IPS DF 19.7 (cell line): ENCODE measurements at places on chromosomes 7 and 10.

GRCh38 chr7:42471573-42472174 is 234.7 kb upstream of the GLI3 start:
- DNase-seq: no peak

DNA sequence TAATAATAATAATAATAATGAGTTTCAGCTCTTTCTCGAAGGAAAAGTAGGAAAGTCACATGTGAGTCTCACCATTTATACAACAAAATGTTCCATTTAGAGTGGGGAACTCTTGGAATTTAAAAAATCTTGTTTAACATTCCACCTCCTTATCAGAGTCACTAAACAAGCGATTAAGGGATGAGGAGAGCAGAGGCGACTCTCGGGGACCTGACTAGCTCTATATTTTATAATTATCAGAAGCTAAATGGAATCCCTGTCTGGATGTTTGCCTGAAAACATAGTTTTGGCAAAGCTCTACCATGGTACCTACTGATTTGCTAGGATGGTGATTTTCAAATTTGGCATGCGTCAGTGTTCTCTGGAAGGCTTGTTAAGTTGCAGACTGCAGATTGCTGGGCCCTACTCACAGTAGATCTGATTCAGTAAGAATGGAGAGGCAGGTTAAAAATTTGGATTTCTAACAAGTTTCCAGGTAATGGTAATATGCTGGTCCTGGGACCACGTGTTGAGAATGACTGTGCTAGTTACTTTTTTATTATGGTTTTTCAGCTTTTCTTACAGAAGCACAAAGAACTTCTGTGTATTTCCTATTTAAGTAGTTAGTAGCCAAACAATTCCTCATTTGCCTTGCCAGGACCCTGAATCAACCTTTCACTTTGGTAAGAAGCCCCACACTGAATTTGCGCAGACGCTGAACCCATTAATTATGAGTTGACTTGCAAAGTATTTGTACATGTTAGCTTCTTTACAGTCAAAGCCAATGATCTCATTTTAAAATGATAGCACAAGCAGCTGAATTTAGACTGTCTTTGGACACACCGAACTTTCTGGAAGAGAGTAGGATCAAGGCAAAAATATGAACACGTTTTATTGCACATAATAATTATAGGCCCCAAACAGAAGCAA is 39.5 kb downstream of the CPED1 start:
- no peak for DNase-seq

DNA sequence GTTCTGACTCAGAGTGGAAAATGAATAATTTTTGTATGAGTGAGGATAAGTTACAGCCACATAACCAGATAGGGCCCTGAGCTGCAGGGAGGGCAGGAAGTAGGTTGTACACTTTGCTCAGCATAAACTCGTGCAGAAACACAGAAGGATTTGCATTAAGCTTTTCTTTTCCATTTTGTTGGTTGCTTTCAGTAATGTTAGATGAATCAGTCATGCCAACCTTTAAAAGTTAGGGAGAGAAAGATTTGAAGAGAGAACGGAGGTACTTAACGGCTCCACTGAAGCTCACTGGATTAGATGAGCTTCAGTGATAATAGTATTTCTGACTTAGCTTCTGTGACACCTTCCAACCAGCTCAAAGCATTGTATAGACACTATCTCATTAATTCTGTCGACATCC is 348.1 kb downstream of the GATA3 start:
- no peak for DNase-seq

GRCh38 chr7:128014811-128015210 is 16.4 kb downstream of the LRRC4 start:
- no peak for DNase-seq

- DNase-seq: no peak
Measured at GRCh38 chr7:43692582-43693373, 36.5 kb downstream of the COA1 start.

- no peak for DNase-seq
Measured at GRCh38 chr7:41107938-41108448, 594.9 kb downstream of the INHBA start.
